ENCODE measurements at places on chromosomes 2 and 18.
A peak's percentile ranks its signal among the peaks of the same experiment; 100 is the strongest.

DNA sequence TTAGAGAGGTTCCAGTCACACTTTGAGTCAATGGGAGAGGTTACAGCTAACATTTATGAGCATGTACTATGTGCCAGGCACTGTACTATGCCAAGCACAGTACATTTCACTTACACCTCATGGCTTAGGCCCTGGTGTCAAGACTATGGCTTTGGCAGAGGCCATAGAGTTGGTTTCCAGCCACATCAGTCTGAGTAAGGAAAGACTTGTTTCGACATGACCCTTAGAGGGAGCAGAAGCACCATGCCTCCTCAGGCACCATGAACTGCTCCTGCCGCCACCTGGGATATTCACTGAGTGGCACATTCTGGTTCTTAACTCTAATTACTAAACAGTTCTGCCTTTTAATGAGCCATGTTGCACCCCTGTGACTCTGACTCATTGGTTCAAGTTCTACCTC is 12.7 kb downstream of the DGUOK start:
- DNase-seq: no peak

- no peak for DNase-seq
Observed at GRCh38 chr18:59228351-59228750, 8.4 kb downstream of the GRP start.

GRCh38 chr2:67234440-67234839 is 162.7 kb upstream of the ETAA1 start:
- DNase-seq: peak; percentile 14

GRCh38 chr2:158774681-158775080 is 20.4 kb upstream of the DAPL1 start:
- DNase-seq: no peak

DNA sequence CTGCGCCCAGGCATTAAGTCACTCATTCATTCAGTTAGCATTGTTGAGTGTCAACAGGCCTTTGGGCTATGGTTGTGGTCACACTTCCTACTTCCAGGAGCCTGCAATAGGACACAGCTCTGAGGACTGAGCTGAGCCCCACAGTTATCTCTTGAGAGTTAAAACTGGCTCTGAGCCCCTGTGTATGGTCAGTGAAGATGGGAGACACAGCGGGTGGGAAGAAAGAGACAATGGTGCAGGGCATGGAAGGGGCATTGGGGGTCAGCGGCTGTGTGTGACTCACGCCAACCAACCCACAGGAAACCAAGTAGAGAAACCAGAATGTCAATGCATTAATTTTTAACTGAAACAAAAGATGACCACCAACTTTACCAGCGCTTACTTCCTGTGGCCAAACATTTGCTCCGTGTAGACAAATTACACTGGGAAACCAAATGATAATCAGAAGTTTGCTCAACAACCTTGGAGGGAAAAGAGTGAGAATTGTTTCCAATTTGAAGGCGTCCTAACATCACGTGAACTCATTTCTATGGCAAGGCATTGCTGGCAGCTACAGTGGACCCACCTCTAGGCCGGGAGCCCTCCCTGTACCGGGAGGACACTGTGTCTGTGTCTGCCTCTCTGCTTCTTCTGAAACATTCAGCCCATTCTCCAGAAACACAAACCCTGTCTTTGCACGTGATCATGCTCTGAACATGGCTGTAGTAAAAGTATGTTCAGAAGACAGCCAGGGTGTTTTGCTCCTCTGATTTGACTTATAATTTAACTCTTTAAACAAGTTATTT is 212.0 kb upstream of the ID2 start:
- no peak for DNase-seq

- no peak for DNase-seq
Observed at GRCh38 chr2:108189316-108189715, 50.5 kb upstream of the SULT1C3 start.

DNA sequence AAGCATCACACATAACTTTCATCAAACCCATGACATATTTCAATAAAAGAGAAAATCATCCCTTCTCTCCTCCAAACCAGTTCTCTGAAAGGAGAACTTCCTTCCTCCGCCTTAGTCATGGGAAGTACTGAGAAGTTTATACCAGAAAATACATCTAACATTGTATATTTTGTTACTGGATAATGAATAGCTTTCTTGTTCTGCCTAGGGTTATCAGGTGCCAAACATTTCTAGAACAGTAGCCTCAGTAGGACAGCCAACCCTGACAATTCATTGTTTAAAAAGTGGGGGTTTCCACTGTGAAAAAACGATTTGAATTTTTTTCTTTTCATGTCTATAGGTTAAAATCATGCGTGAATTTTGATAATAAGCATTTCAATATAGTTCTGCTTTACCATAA is 16.0 kb upstream of the DAW1 start:
- no peak for DNase-seq

DNA sequence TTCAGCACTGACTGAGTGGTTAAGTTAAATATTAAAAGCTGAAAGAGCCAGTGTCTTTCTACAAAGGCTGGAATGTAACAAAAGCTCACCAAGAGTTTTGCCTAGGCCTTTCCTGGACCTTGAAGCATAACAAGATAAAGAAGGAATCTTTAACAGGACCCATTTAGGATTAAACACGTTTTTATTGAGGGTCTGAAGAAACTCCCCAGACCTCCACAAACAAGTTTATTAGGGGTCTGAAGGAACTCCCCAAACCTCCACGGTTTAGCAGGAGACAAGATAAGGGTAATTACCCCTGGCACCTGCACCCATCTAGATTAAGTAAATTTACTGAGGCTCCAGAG is 104.0 kb downstream of the ACAA2 start:
- no peak for DNase-seq

GRCh38 chr2:190979906-190980629 is 33.9 kb downstream of the STAT1 start:
- DNase-seq: peak; percentile 88

DNA sequence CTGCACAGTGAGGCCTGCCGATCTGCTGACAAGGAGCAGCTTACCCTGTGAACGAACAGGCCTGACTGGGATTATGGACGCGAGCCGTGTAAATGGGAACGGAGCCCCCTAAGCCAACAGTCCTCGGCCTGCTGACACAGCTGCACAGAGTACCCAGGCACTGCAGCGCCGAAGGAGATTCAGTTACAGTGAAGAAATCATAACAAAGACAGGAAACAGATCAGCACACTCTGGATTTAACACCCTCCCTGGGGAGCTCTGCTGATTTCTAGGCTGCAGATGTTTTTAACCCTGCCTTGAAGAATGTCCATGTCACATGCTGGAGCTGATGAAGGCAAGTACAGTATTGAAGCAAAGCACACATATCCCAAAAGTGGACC is 43.4 kb downstream of the COLEC12 start:
- DNase-seq: peak; percentile 58

DNA sequence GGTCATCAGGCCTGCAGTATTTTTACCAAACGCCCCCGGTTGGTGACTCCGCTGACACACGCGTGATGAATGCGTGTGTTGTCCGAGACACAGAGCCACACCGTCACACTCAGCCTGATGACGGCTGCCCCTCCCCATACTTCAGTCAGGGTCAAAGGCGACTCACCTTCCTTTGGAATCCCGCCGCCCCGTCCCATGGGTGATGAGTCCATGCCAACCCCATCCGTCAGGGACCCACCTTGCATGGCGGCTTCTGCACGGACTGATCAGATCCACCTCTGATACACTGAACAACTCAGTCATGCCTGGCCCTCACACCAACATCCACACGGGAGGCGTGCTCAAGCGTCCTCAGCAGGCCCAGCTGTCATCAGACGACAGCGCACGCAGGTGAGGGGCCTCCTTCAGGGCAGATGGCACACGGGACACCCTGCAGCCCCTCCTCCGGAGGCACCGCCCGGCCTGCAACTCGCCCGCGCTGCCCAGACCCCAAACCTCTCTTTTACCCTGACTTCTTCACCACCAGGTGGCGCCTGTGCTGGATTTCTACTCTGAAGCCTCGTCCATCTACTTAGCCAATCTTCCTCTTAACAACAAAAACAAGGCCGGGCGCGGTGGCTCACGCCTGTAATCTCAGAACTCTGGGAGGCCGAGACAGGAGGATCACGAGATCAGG is 89.2 kb downstream of the ZNF516 start:
- peak; percentile 54 for DNase-seq

- DNase-seq: no peak
Observed at GRCh38 chr2:152627351-152627957, 89.8 kb downstream of the PRPF40A start.

DNA sequence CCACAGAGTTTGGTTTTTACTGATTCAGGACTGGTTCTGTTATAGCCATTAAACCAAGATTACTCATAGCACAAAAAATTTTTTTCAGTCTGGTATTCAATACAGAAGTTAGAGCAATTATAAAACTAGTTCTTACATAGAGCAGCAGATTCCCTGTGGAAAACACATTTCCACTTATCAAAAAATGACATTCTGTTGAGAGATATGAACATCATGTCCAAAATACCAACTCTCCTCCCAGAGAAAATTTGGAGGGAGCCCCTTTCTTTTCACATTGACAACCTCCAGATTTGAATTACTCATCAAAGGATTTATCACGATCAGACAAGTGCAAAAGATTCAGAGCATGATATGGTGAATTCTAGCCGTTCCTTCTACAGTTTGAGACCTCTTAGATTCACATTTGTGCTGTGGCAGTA is 126.8 kb upstream of the SERPINE2 start:
- DNase-seq: no peak

- no peak for DNase-seq
Observed at GRCh38 chr18:14943967-14944636, 196.1 kb downstream of the ANKRD30B start.

GRCh38 chr18:27713037-27713737 is 463.7 kb downstream of the CDH2 start:
- DNase-seq: no peak

GRCh38 chr2:222891890-222892289 is 31.1 kb downstream of the ACSL3 start:
- DNase-seq: no peak

GRCh38 chr2:8645176-8645831 is 36.6 kb upstream of the ID2 start:
- no peak for DNase-seq

DNA sequence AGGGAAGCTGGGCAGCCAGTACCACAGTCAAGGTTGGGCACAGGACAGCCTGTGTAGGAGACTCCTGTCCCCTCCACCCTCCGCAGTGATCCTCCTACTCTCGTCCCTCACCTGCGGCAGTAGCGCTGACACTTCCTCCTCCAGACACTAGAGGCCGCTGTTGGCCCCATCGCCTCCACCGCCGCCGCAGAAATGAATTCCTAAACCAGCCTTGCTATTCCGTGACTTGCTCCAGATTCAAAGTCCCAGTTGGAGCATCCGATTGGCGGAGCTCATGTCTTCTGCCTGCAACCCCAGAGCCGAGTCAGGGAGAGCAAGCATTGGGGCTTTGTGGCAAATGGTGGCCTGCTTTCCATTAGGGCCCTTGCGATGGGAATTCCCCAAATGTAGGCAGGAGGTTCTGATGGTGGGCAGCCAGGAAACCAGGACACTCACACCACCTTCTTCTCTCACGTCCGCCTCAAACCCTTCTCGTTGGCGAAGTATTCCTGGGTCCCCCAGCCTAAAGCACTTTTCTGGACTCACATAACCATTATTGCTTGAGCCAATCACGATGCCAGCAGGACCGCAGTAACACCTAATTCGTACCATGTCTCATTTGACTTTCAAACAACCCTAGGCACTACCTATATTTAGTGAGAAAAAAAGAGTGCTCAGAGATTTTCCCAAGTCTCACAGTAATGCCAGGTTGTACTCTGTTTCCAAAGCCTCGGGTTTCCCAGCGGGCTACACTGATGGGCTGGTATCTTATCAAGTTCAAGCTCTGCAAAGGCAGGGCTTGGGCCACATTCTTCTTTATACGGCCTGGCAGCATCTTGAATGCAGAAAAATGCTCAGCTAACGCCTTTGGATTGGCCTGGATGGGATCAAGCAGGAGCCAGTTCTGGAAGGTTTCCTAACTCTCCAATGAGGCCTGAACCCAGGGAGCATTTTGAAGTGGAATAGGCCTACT is 1.2 kb upstream of the DNAJB2 start:
- peak; percentile 90 for DNase-seq

- DNase-seq: no peak
Observed at GRCh38 chr2:31110998-31111397, 27.2 kb downstream of the GALNT14 start.

GRCh38 chr18:36412778-36413177 is 115.3 kb downstream of the FHOD3 start:
- peak; percentile 28 for DNase-seq

DNA sequence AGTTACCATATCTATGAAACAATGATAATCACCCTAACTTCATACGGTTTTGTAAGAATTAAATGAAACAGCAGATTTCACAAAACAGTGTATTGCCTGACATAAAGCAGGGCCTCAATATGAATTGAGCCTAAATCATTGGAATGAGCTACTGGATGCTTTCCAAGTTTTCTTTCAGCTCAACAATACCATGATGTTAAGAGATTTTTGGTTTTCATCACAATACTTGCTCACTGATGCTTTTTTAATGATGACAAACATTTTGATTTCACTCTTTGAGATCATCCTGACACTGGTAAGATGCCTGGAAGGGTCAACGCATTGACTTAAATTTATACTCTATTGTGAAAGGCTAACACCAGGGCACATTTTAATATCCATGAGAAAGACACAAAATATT is 377.5 kb downstream of the ZNF521 start:
- no peak for DNase-seq

- DNase-seq: no peak
Observed at GRCh38 chr2:223529696-223530095, 72.5 kb downstream of the SCG2 start.

- no peak for DNase-seq
Observed at GRCh38 chr2:235520787-235521186, 26.9 kb downstream of the AGAP1 start.

DNA sequence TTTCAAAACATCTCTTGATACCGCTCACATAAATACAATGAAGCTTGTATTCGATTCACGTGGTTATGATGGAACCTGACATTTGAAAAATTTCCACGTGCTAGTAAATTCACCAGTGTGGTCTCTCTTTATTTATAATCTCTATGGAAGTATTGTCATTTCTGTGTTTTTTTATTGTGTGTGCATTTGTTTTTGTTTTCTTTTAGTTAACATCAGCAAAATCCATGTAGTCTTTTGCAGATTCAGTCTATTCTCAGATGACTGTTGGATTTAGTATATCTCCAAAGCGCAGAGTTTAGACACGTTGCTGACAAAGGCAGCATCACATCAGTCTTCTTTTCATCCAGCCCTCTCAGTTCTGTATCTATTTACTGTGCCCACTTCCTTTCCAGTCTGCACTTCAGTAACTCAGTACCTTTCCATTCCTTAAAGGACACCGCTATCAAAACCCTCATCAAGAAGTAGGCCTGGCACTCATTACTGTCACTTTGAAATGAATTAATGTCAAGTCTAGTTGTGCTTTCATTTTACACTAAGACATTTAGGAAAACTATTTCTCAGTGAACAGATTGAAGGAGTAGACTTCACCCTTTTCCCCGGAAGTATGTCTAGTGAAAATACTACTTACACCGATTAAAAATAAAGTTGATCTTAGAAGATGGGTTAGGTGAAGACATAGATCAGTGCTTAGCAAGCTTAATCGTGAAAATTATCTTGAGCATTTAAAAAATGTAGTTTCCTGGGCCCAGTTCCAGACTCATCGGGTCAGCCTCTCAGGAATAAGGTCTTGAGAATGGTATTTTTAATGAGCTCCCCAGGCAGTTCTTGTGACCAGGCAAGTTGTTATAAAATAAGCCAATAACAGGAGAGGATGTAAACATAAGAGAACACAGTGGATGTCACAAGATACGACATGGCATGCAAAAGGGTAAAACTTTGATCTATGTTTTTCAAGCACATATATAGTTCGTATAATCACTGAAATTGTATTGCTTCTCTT is 506.8 kb upstream of the ZEB2 start:
- no peak for DNase-seq

- no peak for DNase-seq
Observed at GRCh38 chr2:172370821-172371455, 56.4 kb upstream of the ITGA6 start.
